ENCODE measurements at places on chromosomes 2 and 18.

- DNase-seq = no peak
These were observed 208.5 kb upstream of the FIGN start for GRCh38 chr2:163944347-163944737.

- DNase-seq = no peak
These were observed 52.6 kb downstream of the TACR1 start for GRCh38 chr2:75146606-75147332.

GRCh38 chr2:46534589-46534988 is 55.2 kb downstream of the TMEM247 start:
- no peak for DNase-seq

DNA sequence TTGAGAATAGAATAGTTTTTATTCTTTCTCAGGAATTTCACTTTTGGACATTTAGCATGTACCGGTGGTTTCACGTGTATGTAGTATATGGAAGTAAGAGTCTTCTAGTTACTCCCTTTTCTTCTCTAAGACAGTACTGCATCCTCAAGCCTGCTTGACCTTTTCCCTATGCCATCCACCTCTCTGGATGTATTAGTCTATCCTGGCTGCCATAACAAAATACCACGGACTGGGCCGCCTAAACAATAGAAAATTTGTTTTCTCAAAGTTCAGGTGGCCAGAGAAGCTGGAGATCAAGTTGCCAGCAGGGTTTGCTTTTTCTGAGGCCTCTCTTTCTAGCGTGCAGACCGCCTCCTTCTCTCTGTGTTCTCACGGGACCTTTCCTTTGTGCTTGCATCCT is 1.3 kb upstream of the CMPK2 start:
- DNase-seq = no peak

DNA sequence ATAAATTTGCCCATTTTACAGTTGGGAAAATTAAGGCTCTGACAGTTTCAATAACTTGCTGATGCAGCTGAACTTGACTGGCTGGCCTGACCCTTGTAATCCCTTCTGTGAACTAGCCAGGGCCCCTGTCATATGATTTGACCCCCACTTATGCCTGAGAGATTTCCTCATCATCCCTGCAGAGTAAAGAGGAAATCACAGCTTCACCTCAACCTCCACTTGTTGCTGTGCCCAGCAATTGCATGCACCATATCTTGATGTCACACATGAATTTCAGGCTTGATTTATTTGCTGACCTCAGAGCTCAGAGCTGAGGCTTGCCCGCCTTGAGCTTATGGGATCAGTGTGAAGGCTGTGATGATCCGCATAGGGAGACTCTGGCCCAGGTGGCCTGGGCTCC is 108.1 kb downstream of the ACOXL start:
- no peak for DNase-seq
